ENCODE measurements at places on chromosomes 13 and 19.
A peak's percentile ranks its signal among the peaks of the same experiment; 100 is the strongest.

- DNase-seq, result peak; percentile 76
Observed at GRCh38 chr19:1279782-1280341, 4.5 kb downstream of the FAM174C start.

GRCh38 chr19:13778398-13778797 is 4.1 kb downstream of the C19orf53 start:
- DNase-seq, result no peak

- DNase-seq, result no peak
Observed at GRCh38 chr19:16146112-16146511, 2.6 kb downstream of the HSH2D start.

- DNase-seq, result no peak
Observed at GRCh38 chr19:39070888-39071287, 13.3 kb upstream of the ACP7 start.

- no peak for DNase-seq
Observed at GRCh38 chr13:38444904-38445303, 95.3 kb downstream of the UFM1 start.

DNA sequence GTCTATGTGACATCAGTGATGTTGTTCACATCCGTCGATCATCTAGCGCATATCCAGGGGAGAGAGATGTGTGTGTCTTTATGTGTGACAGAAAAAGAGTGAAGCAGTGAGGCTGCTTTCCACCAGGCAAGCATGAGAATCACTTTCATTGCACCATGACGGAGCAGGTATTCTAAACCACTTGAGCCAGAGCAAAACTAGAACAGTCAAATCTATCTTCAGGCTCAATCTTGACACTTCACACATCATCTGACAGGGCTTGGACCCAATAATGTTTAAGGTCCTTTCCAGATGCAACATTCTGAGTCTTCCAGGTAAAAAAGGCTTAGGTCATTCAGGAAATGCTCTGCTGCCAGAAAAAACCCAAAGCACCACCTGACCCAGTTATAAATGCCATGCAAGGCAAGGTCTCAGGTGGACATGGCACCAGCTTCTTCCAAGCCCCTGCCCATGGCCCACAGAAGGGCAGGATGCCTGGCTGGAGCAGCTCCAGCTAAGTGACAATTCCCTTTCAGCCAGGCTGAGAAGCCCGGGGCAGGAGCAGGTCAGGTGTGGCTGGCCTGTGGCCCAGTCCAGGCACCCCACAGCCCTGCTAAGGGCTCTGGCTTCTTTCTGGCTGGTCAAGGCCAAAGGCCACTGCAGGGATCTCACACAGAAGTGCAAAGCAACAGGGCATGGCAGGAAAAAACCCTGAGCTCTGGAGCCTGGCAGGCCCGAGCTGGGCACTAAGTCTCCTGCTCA is 5.0 kb downstream of the ELAVL1 start:
- DNase-seq, result no peak

DNA sequence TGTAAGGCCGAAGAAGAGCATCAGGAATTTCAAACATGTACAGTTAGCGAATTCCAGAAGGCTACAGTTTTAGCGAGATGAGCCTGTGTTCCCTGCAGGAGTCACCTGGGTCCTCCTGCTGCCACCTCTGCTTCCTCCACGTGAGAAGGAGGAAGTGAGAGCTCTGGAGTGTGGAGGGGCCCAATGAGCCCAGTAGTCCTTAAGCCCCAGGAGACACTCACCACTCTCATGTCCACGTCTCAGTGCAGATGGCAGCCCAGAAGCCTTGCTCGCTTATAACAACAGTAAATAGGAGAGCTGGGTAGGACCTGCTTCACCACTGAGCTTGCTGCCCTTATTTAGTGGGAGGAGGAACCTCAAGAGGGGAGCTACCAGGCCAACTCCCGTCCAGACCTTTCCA is 44.3 kb downstream of the SERP2 start:
- DNase-seq, result no peak

GRCh38 chr13:87889254-87889653 is 218.1 kb downstream of the SLITRK5 start:
- no peak for DNase-seq

- DNase-seq, result no peak
Observed at GRCh38 chr19:6790194-6791128, 18.0 kb downstream of the VAV1 start.

DNA sequence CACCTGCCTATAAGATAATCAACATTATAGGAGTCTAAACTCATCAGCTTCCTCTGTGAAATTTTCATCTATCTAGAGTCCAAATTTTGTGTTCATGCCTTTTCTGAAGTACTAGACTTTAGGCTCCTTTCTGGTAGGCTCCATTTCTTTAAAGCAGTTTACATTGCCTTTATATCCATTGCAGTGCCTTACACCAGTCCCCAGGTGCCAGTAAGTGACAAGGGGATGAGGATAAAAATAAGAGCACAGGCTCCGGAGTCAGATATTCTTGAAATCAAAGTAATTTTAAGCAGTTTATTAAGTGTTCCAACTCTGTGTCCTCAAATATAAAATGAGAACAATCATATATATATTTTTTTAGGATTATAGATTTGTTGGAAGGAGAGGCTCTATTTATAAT is 10.6 kb upstream of the CYSLTR2 start:
- no peak for DNase-seq

GRCh38 chr19:18507727-18508440 is 14.0 kb downstream of the ELL start:
- DNase-seq, result no peak

GRCh38 chr13:44385401-44385800 is 11.8 kb downstream of the SERP2 start:
- DNase-seq, result no peak

DNA sequence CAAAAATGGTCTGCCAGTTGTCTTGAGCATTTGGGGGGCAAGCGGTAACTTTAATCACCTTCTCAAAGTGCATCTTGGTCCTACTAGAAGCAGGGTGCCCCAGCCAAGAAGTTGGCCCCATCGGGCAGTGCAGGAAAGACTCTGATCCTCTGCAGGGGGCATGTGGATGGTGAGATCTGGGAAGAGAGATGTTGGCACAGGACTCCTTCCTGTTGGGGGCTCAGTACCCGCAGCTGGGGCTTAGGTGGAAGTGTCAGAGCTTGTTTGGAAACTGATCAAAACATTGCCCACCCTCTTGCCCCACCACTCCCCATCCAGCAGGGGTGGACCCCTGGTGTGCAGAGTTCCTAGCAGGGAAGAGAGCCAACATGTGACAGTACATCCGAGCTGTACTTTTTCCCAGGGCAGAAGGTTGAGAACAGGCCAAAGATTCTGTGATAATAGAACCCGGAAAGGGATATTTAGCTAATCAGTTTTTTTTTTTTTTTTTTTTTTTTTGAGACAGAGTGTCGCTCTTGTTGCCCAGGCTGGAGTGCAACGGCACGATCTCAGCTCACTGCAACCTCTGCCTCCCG is 8.8 kb downstream of the RRAS start:
- DNase-seq, result no peak

DNA sequence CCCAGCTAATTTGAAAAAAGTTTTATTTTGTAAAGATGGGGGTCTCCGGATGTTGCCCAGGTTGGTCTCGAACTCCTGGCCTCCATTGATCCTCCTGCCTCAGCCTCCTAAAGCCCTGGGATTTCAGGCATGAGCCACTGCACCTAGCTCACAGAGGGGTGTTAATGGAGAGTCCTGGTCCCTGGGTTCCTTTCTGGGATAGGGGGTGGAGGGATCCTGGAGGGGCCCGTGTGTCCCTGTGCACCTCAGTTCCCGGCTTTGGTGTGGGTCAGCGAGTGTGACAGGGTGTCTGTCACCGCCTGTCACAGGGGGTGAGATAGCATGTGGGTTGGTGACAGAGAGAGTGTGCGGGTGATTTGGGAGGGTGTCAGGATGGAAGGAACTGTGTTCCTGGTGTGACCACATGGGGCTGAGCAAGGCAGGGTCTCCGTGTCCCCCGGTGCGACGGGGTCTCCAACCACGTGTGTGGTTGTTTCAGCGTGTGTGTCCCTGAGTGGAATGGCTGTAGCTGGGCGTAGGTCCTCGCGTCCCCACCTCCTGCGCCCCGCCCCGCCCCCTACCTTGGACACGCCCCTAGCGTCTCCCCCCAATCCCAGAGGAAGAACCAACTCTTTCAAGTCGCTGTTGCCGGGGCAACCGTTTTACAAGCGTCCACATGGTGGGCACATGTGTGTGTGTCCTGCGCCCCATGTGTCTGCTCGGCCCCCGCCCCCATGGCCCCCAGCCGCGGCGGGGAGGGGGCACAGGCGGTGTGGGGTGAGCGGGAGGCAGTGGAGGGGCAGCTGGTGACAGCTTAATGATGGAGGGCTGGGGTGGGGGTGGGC is 2.9 kb upstream of the NRTN start:
- no peak for DNase-seq

GRCh38 chr19:38424272-38424671 is 1.7 kb downstream of the RASGRP4 start:
- DNase-seq, result no peak

DNA sequence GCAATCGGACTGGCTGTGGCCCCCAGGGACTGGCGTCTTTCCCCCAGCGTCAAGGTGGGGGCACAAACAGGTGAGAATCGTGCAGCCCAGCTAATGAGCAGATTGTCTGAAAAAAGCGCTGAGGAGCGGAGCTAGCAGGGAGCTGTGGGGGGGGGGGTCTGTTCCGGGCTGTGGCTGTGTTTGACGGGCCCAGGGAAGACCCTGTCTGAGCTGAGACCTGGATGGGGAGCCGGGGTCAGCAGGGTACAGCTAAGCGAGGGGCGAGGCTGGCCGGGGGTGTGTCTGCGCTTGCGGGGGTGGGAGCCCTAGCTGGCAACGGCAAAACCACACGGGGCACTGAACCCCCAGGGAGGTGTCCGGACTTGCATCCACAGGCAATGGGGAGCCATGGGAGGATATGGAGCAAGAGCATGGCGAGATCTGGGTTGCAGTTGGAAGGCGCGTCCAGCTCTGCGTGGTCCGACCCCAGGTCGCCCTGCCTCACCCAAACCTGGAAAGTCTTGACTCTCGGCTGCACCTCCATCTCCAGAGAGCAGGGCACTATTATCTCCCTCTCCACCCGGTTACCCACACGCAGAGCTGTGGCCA is 4.6 kb downstream of the LINGO3 start:
- DNase-seq, result no peak

GRCh38 chr19:55284405-55285058 is 735 bp downstream of the BRSK1 start:
- DNase-seq, result no peak

GRCh38 chr13:39345982-39346381 is 257.0 kb downstream of the LHFPL6 start:
- no peak for DNase-seq

- DNase-seq, result no peak
Observed at GRCh38 chr13:78054157-78054556, 135.5 kb upstream of the EDNRB start.

GRCh38 chr13:58429917-58430316 is 798.4 kb downstream of the PCDH17 start:
- DNase-seq, result no peak

DNA sequence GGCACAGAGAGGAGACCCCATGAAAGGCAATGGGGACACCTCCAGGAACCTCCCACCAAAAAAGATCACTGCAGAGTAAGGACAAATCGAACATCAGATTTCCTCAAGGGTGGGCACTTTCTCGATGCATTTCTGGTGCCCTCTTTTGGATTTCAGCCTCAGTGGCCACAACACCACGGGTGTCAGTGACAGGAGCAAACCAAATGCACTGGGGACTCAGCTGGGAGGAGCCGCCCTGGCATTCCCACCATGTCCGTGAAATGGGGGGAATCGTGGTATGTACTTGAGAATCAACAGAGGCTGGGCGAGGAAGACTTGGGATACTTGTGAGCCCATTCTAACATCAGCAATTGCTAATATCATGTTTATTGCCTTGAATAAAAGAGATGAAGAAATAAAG is 16.3 kb downstream of the FAM187B start:
- no peak for DNase-seq
